ENCODE measurements at places on chromosomes 7 and 10.

DNA sequence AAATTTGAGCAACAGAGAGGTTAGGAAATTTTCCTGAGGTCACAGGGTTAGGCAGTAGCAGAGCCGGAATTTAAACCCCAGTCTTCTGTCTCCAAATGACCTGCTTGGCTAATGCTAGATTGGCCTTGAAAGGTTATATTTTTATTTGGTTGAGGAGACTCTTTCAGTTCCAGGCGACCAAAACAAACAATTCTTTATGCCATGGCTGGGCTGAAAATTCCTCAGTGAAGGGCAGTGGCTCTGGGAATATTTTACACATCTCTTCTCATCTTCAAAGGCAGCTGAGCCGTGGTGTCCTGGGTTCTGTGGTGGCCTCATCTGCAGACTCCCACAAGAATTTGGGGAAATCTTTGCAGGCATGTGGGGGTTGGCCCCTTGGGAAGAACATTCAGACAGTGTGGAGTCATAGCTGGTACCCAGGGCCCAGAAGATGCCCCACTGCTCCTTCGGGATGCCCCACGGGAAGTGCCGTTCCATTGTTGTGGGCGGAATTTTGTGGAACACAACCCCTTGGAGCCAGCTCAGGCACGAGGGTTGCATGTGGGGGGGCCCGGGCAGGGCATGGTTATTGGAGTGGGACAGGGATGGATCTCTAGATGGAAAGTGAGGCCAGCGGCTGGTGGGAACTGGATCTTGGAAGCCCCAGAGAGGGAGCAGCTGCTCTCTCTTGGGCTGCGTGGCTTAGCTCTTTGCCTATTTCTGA lies 33.2 kb downstream of the RPS24 start:
- DNase-seq: no peak

GRCh38 chr10:54903745-54904144 lies 102.7 kb upstream of the PCDH15 start:
- DNase-seq: no peak

GRCh38 chr10:18689498-18689897 lies 30.3 kb downstream of the ARL5B start:
- DNase-seq: no peak

DNA sequence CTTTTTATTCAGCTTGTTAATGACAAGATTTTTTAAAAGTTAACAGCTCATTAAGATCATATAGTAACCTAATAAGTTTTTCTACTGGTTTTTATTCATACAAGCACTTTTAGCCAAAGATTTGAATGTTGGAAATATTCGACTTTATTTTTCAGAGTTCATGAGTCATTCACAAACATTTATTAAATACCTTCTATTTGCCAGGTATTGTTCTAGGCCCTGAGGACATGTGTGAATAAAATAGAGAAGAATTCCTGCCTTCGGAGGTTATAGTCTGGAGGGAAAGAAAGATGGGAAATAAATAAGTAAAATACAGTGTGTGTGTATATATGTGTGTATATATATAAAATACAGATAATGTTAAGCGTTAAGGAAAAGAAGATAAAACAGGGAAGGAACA lies 31.5 kb downstream of the BTAF1 start:
- no peak for DNase-seq

DNA sequence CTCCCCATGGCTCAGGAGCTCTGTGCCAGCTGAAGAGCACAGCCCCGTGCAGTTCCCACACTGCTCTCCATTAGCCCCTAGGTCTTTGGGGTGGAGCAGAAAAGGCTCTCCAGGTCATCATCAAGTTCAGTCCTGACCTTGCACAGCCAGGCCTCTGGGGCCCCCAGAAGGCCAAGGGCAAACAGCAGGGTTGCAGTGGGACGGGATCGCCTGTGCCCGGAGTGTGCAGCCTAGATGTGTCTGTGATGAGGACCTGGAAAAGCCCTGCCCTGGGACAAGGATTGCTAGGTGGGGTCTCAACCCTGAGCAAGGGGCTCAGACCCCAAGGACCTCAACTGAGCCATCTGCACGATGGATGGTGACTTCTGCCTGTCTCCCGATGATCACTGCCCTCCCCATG lies 549 bp downstream of the INMT start:
- DNase-seq: no peak

DNA sequence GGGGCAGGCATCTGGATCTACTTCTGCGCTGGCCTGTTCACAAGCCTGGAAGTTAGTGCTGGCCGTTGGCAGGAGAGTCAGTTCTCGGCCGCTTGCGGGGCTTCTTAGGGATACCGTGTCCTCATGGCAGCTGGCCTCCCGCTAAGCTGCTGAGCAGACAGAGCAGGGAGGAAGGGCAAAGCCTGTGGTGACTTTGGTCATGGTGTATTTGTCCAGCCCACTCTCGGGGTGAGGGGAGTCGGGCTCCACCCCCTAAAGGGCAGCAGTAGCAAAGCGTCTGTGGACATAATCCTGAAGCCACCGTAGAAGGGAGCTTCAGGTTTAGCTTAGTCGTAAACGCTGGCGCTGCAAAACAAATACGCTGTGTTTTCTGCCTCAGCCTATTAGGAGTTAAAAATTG lies 12.2 kb downstream of the UBE3C start:
- DNase-seq: no peak

GRCh38 chr7:5234852-5235831 lies 45.1 kb downstream of the WIPI2 start:
- DNase-seq: no peak

DNA sequence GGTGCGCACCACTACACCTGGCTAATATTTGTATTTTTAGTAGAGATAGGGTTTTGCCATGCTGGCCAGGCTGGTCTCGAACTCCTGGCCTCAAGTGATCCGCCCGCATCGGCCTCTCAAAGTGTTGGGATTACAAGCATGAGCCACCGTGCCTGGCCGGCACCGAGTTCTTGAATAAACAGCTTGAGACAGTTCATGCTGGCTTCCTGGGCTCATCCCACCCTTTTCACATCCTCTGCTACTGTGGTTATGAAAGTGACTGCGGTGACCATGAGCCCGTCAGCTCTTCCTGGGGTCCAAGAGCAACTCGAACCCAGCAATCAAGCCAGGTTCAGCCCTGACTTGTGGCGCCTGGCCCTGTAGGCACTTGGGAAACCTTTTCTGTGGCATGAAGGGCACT lies 38.7 kb downstream of the HIP1 start:
- DNase-seq: no peak

DNA sequence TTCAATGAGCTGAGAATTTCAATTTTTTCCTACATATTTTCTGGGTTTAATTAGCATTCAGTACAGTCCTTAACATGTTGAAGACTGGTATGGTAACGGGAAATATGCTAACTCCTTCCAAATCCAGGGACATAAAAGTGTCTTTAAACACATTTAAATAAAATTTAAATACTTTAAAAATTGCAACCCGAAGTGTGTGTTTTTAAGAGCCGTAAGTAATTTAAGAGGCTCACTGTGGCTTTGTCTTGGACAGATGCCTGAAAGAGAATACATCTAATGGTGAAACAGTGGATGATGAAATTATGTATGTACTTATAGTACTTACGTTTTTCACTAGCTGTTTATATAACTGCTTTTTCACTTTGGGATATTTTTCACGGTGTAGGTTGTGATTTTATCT lies 687.3 kb upstream of the CELF2 start:
- no peak for DNase-seq

- no peak for DNase-seq
Measured at GRCh38 chr7:110386006-110386405, 704.9 kb upstream of the LRRN3 start.

Data from activated T-cell treated with anti-CD3 and anti-CD28 coated beads for 4 hours (primary cell).